ENCODE measurements at places on chromosomes 4 and X.

GRCh38 chrX:16162391-16162790, 4.9 kb upstream of the MAGEB17 start:
- no peak for DNase-seq

- DNase-seq = no peak
Measured at GRCh38 chrX:31266203-31267076, 194.6 kb upstream of the FTHL17 start.

DNA sequence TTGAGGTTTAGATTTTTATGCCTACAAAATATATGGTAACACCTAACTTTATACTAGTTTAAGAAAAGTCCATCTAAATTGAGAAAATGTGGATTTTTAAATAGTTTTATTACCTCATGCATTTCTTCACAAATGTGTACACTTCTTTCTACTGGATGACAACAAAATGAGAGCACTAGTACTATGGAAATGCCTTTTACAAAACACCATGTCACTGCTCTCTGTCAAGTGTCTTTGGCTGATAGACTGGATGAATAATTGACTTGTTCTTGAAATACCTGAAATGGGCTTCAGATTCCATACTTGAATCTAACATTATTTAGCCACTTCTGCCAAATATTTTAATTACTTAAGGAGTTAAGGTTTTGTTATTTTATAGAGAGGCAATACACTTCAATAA, 49.5 kb downstream of the AMELX start:
- no peak for DNase-seq

DNA sequence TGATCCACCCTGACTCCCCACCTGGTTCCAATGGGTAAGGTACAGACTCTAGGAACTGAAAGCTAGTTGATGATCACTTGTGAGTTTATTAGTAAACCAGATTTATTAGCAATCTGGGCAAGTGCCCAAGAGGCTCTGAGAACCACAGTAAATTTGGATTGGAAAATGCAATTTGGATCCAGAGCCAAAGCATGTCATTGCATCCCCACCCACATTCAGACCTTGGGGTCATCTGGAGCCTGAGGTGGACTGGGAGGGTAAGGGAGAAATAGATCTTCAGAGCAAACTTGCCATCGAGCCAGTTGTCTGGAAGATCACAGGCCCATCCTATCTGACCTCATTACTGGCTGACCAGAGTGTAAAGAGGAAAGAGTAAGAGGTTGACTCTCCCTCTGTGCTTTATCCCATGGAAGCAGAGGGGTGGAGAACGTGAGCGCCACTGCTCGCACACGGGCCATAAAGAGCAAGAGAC, 78.7 kb upstream of the RASGEF1B start:
- no peak for DNase-seq

GRCh38 chrX:150216716-150217115, 146.4 kb upstream of the MAMLD1 start:
- no peak for DNase-seq

GRCh38 chrX:9628779-9629493, 136.7 kb downstream of the GPR143 start:
- no peak for DNase-seq

GRCh38 chrX:110412971-110413726, 54.5 kb downstream of the RTL9 start:
- DNase-seq = peak; percentile 60

DNA sequence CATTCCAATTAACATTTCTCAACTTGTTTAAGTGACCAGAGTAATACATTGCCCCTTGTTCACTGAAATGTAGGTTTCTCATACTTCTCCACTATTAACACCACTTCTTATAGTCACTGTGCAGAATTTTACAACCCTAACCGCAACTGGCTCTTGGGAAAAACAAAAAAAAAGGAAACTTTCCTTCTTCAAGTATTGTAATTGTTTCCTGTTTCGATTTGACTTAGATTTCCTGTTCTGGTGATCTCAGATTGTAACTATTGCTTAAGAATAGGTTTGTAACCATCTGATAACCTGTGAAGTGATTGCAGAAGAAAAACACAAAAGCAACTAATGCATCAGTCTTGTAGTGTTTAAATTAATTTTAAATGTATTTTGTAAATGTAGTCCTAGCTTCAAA, 594.7 kb upstream of the GALNT7 start:
- no peak for DNase-seq

DNA sequence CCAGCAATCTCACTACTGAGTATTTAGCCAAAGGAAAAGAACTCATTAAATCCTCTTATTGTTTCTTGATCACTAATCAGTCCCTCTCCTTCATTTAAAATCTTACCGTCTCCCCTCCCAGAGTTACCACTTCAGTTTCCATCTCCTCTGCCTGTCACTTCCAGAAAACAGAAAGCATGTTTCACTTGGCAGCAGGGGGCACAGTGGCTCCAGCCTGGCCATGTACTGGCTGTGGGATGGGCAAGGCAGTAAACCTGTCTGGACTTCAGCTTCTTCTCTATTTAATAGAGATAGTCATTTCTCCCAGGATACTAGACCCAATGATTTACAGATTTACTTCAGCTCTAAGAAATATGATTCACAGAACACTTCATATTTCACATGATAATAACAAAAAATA, 63.2 kb downstream of the CD40LG start:
- DNase-seq = no peak

GRCh38 chr4:56757821-56758411, 63.6 kb downstream of the SPINK2 start:
- DNase-seq = peak; percentile 66

GRCh38 chr4:69658133-69658532, 5.1 kb upstream of the UGT2A1 start:
- no peak for DNase-seq

- no peak for DNase-seq
Measured at GRCh38 chrX:23248187-23248586, 86.5 kb upstream of the PTCHD1 start.

Measured in stimulated activated CD4-positive, alpha-beta T cell treated with anti-CD3 and anti-CD28 coated beads, Interleukin-1b, Interleukin-23, amount 100 ng/mL, for 24 hours (primary cell).